Muscle of leg (tissue), 16 donors: ENCODE measurements at places on chromosomes 2 and 18. TPM values are rescaled to one million over a fixed set of nuclear protein-coding genes. Genes with fewer than 3 reads are reported as not detected.
A peak's percentile ranks its signal among the peaks of the same experiment; 100 is the strongest.

- peak; percentile 64 for DNase-seq
Measured at GRCh38 chr18:44777457-44778192, 96.9 kb downstream of the SETBP1 start.

DNA sequence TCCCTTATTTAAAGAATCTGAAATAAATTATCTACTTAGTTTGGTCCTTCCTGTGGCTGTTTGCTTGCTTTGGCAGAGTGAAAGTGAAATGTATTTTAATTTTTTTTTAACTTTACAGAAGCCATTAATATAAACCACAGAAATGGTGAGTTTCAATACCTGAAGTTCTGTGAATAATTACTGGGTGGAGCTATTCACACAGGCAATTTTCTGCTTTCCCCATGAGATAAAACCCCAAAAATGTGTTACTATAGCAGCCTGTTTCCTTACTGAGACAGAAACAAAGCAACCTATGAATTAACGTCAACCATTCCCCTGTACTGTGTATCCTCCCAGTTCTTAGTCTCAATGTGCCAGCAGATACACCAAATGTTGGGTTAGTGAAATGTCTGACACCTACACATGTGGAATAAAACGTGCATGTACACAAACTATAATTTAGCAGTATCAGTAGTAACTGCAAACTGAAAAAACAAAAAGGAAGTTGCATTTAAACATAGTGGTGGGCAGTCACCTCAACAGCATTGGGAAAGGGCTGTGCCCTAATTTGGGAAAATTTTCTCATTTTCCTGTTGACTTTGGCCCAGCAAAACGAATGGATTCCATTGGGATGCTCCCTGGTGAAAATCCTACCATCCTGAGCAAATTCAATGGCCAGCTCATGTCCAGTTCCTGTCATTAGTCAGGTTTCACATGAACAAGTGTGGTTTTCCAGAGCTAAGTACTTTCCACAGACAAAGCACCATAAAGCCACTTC is 73.1 kb upstream of the RMDN2 start:
- no peak for DNase-seq

DNA sequence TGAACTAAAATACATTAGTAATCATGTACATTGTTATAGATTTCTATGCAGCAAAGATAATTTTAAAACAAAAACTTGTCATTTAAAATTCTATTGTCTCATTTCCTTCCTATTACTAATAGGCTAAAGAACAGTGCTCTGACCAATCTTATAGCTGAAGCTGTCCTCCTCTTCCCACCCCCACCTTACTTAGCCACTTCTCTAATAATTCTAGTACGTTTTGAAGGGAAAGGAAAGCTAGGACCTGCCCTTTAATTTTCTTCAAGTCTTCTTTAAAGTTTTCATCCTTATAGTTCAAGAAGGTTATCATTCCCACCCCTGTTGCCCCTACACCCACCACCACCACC is 121.6 kb downstream of the RBMS1 start:
- DNase-seq: no peak

- no peak for DNase-seq
Measured at GRCh38 chr2:187775196-187775595, 221.0 kb upstream of the TFPI start.

DNA sequence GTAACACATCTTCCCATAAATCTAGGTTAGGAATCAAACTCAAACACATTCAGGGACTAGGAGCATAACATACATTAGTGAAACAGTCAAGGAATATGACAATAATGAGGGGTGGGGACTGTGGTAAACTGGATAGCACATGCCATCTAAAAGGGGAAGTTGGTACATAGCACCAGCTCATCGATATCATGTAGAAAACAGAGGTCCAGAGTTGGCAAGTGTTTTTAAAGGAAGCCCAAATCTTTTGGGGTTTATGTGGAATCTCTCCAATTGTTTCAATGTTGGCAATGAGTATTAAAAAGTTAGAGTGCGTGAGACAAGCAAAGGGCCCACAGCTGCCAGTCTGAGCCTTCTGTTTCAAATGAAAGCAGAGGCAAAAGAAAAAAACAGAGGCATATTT is 24.4 kb downstream of the KLF7 start:
- no peak for DNase-seq

GRCh38 chr2:232861353-232861752 is 8.7 kb upstream of the SNORC start:
- DNase-seq: no peak

MAP4K3 gene
- 43.2 TPM for total RNA-seq

VWA3B gene
- total RNA-seq: 0.13 TPM
